ENCODE measurements at places on chromosomes 1 and 21. TPM values are rescaled to one million over a fixed set of nuclear protein-coding genes. Genes with fewer than 3 reads are reported as not detected.

The TMCO4 gene
- 21.7 TPM for polyA plus RNA-seq

The KRTAP12-4 gene
- not detected for polyA plus RNA-seq

The BOLA1 gene
- polyA plus RNA-seq: 22.0 TPM

The TEKT2 gene
- polyA plus RNA-seq: 10.5 TPM

The LCE3D gene
- not detected for polyA plus RNA-seq

The S100A5 gene
- polyA plus RNA-seq: 0.82 TPM

The SPRR2E gene
- not detected for polyA plus RNA-seq

The AQP10 gene
- polyA plus RNA-seq: not detected

The SEC16B gene
- polyA plus RNA-seq: 5.4 TPM

The UBL4B gene
- polyA plus RNA-seq: not detected

The VSIG8 gene
- polyA plus RNA-seq: 0.65 TPM

The MSH4 gene
- polyA plus RNA-seq: 0.39 TPM

DNA sequence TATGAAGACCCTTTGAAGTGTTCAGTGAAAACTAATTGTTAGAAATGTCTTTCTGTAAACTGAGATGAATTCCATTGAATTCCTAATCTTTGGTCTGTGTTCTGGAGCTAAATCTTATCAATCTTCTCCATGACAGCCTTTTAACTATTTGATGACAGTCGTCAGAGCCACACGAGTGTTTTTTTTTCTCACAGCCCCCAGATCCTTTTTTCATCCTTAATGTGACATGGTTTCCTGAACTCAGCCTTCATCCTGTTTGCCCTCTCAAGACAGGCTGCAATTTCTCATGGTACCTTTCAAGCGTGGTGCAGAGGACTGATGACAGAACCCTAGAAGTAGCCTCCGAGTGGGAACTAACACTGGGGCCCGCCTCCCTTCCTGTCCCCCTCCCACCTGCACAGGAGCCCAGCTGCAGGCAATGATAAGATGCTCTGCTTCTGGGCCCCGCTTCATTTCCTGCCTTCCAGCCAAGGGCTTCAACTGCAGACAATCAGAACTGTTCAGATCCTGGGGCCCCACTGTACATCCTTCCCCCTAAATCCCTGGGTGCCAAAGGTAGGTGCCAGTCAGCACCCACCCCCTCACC is 114.6 kb upstream of the VAV3 start:
- DNase-seq: no peak

GRCh38 chr1:198590454-198590853 is 48.4 kb upstream of the PTPRC start:
- no peak for DNase-seq

DNA sequence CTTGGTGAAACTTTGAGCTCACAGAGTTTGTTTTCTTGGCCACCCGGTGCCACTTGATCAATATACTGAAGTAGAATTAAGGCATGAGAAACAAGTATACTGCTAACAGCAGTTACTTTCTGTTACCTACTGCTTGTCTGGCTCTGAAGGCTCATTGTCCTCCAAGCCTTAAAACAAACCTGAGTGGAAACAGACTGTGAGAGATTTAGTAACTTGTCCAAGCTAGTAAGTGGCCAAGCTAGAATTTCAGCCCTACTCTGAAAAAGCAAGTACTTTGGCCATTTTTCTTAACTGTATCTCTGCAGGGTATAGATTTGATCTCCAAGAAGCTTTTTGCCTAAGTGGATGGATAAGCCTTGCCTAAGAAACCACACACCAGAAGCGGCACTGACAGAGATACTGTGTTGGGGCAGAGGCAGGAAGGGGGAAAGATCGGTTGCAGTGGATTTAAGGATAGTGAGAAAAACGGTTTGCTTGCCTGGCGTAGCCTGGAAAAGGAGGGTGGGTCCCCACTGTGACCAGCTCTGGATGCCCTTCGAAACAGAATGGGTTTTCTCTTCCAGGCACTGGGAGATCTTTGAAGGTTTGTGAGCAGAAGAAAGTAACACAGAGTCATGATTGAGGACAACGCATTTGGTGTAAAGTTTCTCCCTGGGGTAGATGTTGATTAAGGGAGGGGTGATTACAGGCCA is 2.1 kb upstream of the MACO1 start:
- no peak for DNase-seq

DNA sequence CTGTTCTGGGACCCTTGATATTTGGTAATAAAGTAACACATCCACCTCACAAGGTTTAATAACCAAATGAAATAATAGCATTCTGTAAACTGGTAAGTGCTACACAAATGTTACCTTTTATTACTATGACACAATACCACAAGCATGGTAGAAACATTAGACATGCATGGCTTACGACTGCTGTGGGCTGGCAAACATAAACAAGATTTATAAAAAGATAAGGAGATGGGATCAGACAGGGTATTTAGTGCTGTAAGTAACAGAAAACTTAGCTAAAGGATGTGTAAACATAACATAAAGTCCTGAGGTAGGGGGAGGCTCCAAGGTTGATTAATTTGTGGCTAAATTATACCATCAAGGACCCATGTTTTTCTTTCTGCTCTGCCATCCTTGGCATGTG is 212.6 kb downstream of the BARHL2 start:
- no peak for DNase-seq

- no peak for DNase-seq
Measured at GRCh38 chr21:42595283-42596187, 57.9 kb upstream of the PDE9A start.

DNA sequence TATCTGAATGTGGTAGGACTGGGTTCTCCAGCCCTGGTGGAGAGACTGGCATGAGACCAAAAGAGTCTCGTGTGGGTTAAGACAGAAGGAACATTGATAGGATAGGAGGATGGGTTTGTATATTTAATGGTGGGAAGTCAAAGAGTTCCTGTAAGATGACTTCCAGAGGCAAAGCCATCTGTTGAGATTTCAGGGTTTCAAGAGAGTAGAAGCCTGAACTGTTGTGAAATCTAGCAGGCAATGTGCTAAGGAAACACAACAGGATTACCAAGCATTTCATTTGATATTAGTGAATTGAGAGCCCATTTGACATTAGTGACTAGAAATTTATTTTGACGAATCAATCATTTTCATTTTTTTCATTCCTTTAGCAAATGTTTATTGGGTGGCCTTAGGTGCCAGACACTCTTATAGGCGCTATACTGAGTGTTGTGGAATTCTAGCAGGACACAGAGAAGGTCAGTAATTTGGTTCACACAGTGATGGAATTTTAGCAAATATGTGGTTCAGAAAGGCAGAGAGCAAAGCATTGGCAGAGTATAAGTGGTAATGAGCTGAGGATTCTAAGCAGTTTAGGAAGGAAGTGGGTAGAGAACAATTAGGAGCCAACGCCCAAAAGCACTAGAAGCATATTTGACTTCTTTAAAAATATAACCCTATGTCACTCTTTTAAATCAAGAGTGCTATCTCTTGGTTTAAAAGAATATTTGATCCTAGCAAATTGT is 149.3 kb downstream of the AK5 start:
- no peak for DNase-seq

GRCh38 chr1:58814251-58815068 is 30.6 kb upstream of the JUN start:
- peak; percentile 22 for DNase-seq

DNA sequence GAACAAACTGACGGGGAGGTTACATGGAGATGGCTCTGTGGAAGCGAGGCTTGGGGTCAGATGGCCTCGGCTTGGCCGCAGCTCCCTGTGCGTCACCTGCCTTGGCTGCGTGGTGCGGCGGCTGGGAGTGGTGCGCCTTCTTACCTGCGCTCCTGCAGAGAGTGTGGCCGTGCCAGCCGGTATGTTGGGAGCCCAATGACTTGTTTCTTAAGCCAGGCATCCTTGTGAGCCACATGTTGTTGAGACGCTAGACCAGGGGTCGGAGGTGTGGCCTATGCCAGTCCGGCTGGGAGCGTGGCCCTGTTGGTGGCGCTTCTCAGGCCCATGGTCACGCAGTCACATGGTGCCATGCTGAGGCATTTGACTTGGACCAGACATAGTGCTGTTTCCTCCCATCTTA is 10.5 kb downstream of the SLX9 start:
- DNase-seq: no peak

DNA sequence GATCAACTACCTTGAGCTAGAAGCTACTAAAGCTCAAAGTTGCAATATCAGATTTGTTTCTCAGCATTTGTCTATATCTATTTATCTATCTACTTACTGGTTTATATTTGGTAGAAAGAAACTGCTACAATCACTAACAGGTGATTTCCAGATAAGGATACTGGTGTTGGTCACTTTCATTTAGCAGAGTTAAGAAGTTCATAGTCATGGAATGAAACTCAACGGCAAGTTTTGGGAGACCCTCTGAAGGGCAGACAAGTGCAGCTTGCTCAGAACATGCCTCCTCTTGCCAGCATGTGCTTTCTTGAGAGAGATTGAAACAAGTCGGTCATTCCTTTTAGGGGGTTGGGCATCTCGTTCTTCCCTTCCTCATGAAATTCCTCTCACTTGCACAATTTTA is 296.5 kb downstream of the GRIK1 start:
- DNase-seq: no peak

GRCh38 chr1:15080328-15081007 is 73.1 kb upstream of the TMEM51 start:
- DNase-seq: no peak

GRCh38 chr1:36625935-36626310 is 143.2 kb upstream of the CSF3R start:
- no peak for DNase-seq

DNA sequence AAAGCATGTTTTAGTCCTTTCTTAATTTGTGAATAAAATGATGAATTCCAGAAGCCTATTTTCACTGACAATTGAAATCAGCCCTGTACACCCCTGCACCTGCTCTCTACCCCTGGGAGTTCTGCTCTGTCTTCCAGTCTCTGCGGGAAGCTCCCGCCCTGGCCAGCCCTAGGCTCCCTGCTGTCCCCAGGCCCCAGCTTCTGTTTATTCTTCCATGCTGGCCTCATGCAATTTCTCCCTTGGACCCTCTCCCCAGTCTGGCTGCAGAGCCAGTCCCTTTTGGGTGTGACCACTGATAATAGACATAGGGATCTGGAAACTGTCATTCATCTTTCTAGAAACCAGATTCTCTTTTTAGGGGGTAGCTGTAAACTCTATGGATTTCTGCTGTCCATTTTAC is 258.6 kb downstream of the GRIK3 start:
- DNase-seq: no peak

DNA sequence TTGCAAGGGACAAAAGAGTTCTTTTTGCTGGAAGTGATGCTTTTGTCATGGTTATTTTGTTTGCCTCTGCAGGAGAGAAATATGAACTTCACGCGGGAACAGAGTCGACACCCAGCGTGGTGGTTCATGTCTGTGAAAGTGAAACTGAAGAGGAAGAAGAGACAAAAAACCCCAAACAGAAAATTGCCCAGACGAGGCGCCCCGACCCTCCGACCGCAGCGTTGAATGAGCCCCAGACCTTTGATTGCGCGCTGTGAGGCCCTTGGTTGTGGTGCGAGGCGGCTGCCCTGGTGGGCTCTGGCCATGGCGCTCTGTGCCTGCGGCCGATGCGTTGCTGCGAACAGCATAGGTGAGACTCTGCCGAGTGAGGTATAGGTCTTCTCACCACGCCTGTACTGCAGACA is 20.9 kb upstream of the NCMAP start:
- DNase-seq: no peak

DNA sequence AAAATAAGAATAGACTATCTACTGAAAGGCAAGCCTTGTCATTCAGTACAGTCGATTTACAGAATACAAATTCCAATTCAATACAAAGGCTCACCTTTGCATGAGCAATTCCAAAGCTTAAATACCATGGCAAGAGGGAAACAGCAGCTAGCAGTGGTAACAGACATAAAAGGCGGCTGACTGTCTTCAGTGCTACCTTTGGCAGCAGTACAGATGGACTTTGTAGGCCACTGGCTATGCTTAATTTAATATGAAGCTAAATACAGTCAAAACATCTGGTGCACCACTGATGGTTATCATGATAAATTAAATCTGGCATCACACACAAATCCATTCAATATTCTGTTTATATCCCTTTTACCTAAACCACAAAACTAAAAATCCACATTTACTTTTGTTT is 62.4 kb downstream of the RERE start:
- DNase-seq: no peak

DNA sequence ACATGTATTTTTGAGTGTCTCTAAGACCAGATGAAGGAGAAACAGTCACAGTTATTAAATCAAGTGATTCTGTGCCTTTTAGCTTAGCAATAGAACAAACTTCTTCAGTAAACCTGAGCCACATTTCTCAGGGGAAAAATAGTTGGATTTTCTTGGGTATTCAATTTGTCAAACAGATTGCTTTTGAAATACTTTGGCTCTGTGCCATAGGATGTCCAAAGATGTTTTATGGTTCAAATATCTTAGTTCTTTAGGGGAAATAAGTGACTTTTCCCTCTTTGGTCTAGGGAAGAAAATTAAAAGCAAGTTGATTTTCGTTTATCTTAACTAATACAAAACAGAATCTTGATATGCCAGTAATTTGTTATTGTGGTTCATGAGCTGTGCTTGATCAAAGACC is 125.9 kb downstream of the ATP5PO start:
- no peak for DNase-seq

- no peak for DNase-seq
Measured at GRCh38 chr21:31136891-31137290, 98.6 kb upstream of the KRTAP19-8 start.

GRCh38 chr1:118944133-118944532 is 44.0 kb downstream of the TBX15 start:
- DNase-seq: no peak

- no peak for DNase-seq
Measured at GRCh38 chr1:21272540-21272939, 17.7 kb downstream of the ECE1 start.

GRCh38 chr1:168550971-168551370 is 7.2 kb upstream of the XCL2 start:
- DNase-seq: no peak

DNA sequence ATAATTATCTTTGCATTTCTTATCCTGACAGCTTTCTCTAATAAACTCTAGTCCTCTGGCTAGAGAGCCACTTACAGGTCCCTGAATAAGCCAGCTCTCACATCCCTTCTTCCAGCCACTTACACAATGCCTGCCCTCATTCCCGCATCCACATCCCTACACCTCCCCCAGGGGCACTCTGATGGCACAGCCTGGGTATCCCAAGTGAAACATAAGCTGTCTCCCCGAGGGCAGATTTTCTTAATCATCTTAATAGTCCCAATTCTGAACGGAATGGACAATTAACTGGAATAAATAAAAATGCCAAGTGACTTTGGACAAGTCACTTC is 4.9 kb downstream of the RHOC start:
- DNase-seq: no peak

DNA sequence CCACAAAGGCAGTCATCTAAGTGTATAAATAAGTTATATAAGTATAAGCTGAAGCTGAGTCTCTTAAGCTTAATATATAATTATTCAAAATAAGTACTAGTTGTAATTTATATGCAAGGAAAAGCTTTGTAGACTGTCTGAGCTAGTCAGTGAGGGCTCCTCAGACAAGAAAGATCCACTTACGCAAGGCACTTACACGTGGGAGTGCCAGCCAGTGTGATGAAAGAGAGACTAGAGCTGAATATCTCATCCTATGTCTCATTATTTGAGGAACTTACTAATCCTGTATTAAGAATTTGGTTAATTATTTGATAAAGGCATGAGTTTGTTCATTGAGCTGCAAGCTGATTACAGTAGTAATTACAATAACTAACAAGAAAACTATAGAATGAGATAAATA is 146.9 kb downstream of the PDE4B start:
- DNase-seq: no peak

All from right renal pelvis (tissue), 4 donors.